ENCODE measurements at places on chromosomes 1 and 21. TPM values are rescaled to one million over a fixed set of nuclear protein-coding genes. Genes with fewer than 3 reads are reported as not detected.
A peak's percentile ranks its signal among the peaks of the same experiment; 100 is the strongest.

DNA sequence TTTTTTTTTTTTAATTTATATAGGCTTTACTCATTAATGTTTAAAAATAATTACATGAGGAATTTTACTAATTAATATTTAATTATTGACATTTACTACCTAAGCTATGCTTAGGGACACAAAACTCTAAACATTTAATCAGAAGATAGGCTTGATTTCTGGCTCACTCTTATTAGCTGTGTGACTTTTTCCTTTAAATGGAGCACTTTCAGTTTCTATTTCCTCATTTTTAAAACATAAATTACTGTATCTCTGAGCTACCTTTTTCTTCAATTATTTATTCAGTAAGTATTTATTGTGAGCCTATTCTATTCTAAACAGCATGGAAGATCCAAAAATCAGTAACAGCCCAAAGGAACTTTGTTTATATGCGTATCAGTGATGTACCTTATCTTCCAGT is 40.5 kb downstream of the MAP3K7CL start:
- no peaks in the 10 kb centered on the region for H3K27me3 ChIP-seq
- no peak overlapping the region for H3K4me3 ChIP-seq
- H3K36me3 ChIP-seq: no peaks in the 10 kb centered on the region

GRCh38 chr1:235357485-235358373 is 9.5 kb upstream of the TBCE start:
- no peaks in the 10 kb centered on the region for H3K36me3 ChIP-seq
- H3K4me1 ChIP-seq: no peaks in the 10 kb centered on the region
- H3K4me3 ChIP-seq: no peak overlapping the region
- no peaks in the 10 kb centered on the region for H3K27me3 ChIP-seq
- no peak overlapping the region for H3K27ac ChIP-seq

GRCh38 chr1:204712708-204713430 is 27.3 kb upstream of the LRRN2 start:
- no peak overlapping the region for H3K4me3 ChIP-seq
- no peak for DNase-seq
- no peaks in the 10 kb centered on the region for H3K36me3 ChIP-seq
- no peak overlapping the region for H3K27ac ChIP-seq
- H3K4me1 ChIP-seq: no peaks in the 10 kb centered on the region
- no peaks in the 10 kb centered on the region for H3K27me3 ChIP-seq

DNA sequence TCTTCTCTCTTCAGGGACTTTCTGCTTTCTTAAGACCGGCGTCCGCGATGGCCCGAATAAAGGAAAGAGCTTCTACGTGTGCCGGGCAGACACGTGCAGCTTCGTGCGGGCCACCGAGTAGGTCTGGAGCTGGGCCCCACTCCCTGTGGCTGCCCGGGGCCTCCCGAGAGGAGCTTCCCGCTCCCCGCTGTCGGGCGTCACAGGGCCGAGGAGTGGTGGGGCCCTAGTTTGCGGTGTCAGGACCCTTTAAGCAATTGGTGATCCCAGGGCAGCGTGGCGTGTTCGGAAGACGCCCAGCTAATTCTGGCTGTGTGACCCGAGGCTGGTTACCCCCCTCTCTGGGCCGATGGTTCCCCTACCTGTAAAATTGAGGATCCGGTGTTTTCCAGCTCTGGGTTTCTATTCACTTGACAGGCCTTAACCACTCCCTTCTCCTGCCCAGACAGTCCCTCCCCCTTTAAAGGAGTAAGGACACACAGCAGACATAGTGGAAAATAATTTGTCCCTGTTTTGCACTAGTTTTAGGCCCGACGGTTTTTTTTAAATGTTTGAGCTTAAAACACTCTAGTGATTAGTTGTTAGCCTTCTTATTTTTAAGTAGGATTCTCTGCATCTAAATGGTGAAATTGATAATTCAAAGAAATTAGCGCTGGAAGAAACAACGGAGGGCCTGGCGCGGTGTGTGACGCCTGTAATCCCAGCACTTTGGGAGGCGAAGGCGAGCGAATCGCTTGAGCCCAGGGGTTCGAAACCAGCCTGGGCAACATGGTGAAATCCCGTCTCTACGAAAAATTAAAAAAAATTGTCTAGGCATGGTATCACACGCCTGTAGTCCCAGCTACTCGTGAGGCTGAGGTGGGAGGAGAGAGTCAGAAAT is 553 bp downstream of the TTF2 start:
- H3K4me3 ChIP-seq: peak overlapping the region; percentile 30
- no peaks in the 10 kb centered on the region for H3K4me1 ChIP-seq
- DNase-seq: no peak

The LYPLA2 gene
- total RNA-seq: 30.0 TPM

The ABCD3 gene
- 34.7 TPM for total RNA-seq

- H3K27ac ChIP-seq: no peak overlapping the region
- H3K4me1 ChIP-seq: no peaks in the 10 kb centered on the region
- H3K4me3 ChIP-seq: no peak overlapping the region
- no peaks in the 10 kb centered on the region for H3K27me3 ChIP-seq
- DNase-seq: no peak
Measured at GRCh38 chr1:70084314-70084915, 121.0 kb downstream of the LRRC40 start.

GRCh38 chr1:162757476-162757875 is 33.0 kb upstream of the HSD17B7 start:
- no peak overlapping the region for H3K27ac ChIP-seq
- H3K27me3 ChIP-seq: no peaks in the 10 kb centered on the region
- no peak for DNase-seq
- no peaks in the 10 kb centered on the region for H3K4me1 ChIP-seq
- H3K4me3 ChIP-seq: no peak overlapping the region
- no peaks in the 10 kb centered on the region for H3K36me3 ChIP-seq

GRCh38 chr1:183550915-183551314 is 39.3 kb downstream of the NCF2 start:
- H3K36me3 ChIP-seq: peaks cover 4% of the 10 kb centered on the region
- no peaks in the 10 kb centered on the region for H3K4me1 ChIP-seq
- H3K27me3 ChIP-seq: no peaks in the 10 kb centered on the region
- H3K27ac ChIP-seq: no peak overlapping the region
- no peak overlapping the region for H3K4me3 ChIP-seq
- no peak for DNase-seq

- H3K4me1 ChIP-seq: no peaks in the 10 kb centered on the region
- peak; percentile 84 for DNase-seq
- H3K27ac ChIP-seq: no peak overlapping the region
Measured at GRCh38 chr1:63316984-63317816, 5.2 kb upstream of the FOXD3 start.

- H3K4me3 ChIP-seq: peak overlapping the region; percentile 98
- H3K36me3 ChIP-seq: no peaks in the 10 kb centered on the region
- no peak for DNase-seq
- H3K27me3 ChIP-seq: no peaks in the 10 kb centered on the region
Measured at GRCh38 chr21:15730484-15731242, 881 bp downstream of the USP25 start.

DNA sequence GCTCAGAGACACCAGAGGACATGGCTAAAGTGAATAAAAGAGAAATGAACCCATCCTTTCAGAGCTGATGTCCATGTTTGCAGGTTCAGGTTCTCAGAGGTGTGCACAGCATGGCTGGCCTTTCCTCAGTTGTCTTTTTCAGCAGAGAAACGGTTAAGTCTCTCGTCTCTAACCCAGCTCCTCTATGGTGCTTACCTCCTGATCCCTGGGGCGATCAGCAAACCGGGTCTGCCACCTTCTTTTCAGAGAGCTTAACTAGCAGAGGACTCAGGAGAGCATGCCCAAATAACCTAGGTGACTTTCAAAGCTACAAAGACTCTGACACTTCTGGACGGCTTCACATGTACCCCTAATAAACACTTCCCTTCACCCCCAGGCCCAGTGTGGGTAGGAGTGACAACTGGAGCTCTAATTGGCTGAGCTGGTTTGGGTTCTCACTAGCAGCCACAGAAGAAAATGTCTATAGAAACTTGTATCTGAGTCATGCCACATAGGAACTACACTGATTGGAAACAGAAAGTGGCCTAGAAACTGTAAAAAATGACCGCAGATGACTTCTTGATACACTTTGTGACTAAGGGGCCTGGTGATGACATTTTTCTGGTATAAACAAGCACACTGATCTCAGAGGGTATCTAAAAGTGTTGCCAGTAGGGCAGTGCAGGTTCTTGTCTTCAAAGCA is at the start of gene AIM2:
Gene AIM2, minus strand, starts transcription at position 329 of the 682 bp plus-strand sequence. CDS start 3,267 bp downstream, outside the sequence.
- H3K36me3 ChIP-seq: no peaks in the 10 kb centered on the region
- no peak within 1 kb of the TSS for H3K27ac ChIP-seq
- H3K27me3 ChIP-seq: no peaks in the 10 kb centered on the region
- H3K4me3 ChIP-seq: no peak within 1 kb of the TSS
- no peak for DNase-seq
- H3K4me1 ChIP-seq: no peaks in the 10 kb centered on the region

DNA sequence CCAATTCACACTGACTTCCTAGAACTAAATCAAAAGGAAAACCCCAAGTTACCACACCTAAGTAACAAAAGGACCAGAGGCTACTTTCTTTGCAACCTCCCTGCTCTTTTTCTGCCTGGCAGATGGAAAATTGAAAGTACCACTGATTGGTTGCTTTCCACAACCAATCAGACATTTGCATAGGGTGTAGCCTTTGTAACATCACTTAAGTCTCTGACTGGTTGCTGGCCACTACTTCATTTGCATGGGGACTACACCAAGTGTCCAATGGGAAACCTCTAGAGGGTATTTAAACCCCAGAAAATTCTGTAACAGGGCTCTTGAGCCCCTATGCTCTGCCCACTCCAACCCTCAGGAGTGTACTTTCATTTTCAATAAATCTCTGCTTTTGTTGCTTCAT is 365.0 kb downstream of the LTN1 start:
- H3K27me3 ChIP-seq: no peaks in the 10 kb centered on the region
- H3K27ac ChIP-seq: no peak overlapping the region

DNA sequence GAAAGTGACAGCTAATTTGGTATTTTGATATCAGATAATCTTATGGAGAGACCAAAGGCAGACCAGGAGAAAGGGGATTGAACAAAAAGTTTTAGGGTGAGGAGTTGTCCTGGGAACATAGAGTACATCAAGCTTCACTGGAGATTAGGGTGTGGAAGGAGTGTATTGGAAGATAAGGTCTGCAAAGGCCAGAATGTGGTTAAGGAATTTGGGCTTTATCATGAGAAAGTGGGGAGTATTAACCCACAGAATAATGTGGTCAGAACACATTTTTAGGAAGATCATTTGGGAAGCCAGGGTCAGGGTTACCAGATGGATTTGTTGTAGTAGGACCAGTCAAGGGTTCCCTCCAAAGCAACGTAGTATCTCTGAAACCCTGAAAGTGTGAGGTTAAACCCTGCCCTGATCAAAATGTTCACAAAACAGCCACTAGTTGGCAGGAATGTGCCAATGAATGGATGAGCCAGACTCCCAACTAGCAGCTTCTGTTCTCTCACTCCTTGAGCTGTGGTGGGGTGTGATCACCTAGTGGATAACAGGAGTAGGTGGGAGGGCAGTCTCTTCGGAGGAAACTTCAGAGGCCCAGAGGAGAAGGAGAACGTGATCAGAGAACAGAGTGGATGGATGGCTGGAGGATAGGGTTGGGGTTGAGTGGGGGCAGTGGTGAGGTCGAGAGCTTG is 35.8 kb downstream of the SLC2A1 start:
- H3K27me3 ChIP-seq: no peaks in the 10 kb centered on the region
- no peak overlapping the region for H3K4me3 ChIP-seq
- H3K36me3 ChIP-seq: no peaks in the 10 kb centered on the region

The BRINP3 gene
- not detected for total RNA-seq

The FAM78B gene
- 1.6 TPM for total RNA-seq

The CR1L gene
- total RNA-seq: 0.24 TPM

The HRNR gene
- total RNA-seq: not detected

The MROH9 gene
- total RNA-seq: 0.10 TPM

DNA sequence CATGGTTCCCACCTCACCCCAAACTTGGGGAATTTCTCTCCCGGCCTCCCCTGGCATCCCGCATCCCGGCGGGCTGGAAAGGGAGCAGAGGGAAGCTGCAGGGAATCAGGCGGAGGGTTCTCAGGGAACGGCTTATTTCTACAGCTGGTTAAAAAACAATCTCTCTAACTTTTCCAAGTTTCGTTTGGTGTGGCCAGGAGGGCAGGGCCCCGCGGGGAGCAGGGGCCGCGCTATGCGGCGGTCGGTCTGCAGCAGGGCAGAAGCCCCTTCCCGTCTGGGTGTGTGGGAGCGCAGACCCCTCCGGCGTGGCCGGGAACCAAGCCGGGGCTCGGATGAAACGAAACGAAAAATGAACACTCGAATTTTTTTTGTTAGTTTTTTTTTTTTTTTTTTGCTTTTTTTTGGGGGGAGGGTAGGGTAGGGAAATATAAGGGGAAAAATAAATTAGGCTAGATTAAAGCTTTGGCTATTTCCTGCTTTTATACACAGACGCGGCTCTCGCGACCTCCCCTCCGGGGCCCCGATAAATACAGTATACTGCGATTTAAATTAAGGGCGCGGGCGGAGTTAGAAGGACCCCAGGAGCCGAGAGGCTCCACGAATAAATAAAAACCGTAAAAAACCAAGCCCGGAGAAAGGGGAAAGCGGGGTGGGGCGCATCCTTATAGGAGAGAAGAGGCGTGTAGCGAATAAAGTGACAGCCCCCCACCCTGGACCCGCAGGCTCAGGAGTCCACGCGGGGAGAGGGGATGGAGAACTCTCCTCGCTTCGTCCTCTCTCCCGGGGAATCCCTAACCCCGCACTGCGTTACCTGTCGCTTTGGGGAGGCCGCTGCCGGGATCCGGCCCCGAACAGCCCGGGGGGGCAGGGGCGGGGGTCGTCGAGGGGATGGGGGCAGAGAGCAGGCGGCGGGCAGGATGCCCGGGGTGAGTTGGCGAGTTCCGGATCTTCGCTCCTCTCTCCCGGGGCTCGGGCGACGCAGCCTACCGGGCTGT is 2.1 kb downstream of the POU3F1 start:
- H3K36me3 ChIP-seq: no peaks in the 10 kb centered on the region
- no peak for DNase-seq
- H3K4me1 ChIP-seq: no peaks in the 10 kb centered on the region
- no peak overlapping the region for H3K4me3 ChIP-seq

DNA sequence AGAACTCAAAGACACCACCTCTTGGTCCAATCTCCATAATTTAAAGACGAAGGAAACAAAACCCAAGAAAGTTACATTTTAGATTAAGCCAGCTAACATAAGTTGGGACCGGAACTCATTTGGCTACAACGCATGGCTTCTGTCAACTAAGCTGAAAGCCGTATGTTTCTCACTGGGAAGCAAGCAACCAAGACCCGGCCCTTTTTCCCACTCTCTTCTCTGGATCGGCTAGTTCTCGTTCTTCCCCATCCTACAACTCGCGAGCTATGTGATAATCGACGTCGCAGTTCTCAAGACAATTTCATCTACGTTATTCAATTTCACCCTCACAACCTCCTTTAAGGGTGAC is 601 bp downstream of the CCT8 start:
- no peaks in the 10 kb centered on the region for H3K27me3 ChIP-seq
- H3K4me3 ChIP-seq: peak overlapping the region; percentile 95
- H3K27ac ChIP-seq: peak overlapping the region; percentile 21
- no peak for DNase-seq
- no peaks in the 10 kb centered on the region for H3K36me3 ChIP-seq

The C1orf210 gene
- total RNA-seq: not detected

The FAAH gene
- 7.3 TPM for total RNA-seq

The SYTL1 gene
- total RNA-seq: 3.7 TPM

- H3K4me1 ChIP-seq: no peaks in the 10 kb centered on the region
- no peak overlapping the region for H3K27ac ChIP-seq
- no peak for DNase-seq
- H3K4me3 ChIP-seq: peak overlapping the region; percentile 36
Measured at GRCh38 chr1:43067977-43068751, 103.9 kb downstream of the EBNA1BP2 start.

The SEMA6C gene
- total RNA-seq: 8.1 TPM

Measured in aorta (tissue), 5 donors.